ENCODE measurements at places on chromosomes 7 and 10. TPM values are rescaled to one million over a fixed set of nuclear protein-coding genes. Genes with fewer than 3 reads are reported as not detected.

- no peak for DNase-seq
Measured at GRCh38 chr10:50931948-50932431, 46.6 kb upstream of the A1CF start.

DNA sequence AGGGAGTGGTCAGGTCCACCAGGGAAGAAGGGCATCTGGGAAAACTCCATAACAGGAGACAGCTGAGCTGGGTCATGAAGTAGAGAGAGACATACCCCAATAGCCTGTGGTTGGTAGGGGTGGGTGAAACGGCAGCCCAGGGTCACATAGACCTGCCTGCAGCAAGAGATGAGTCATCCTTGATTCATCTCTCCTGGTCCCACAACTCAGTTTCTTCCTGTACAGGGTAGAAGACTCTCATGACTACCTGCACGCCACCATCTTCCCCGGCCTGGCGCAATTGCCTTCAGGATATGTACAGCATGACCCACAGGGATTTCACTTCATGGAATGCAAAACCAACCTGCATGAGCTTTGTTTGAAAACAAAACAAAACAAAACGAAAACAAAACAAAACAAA is 45.1 kb upstream of the ADAM12 start:
- no peak for DNase-seq

GRCh38 chr7:117278040-117278439 is 44.8 kb downstream of the WNT2 start:
- DNase-seq, result no peak

- no peak for DNase-seq
Measured at GRCh38 chr10:100838986-100839385, 73.8 kb upstream of the SLF2 start.

DNA sequence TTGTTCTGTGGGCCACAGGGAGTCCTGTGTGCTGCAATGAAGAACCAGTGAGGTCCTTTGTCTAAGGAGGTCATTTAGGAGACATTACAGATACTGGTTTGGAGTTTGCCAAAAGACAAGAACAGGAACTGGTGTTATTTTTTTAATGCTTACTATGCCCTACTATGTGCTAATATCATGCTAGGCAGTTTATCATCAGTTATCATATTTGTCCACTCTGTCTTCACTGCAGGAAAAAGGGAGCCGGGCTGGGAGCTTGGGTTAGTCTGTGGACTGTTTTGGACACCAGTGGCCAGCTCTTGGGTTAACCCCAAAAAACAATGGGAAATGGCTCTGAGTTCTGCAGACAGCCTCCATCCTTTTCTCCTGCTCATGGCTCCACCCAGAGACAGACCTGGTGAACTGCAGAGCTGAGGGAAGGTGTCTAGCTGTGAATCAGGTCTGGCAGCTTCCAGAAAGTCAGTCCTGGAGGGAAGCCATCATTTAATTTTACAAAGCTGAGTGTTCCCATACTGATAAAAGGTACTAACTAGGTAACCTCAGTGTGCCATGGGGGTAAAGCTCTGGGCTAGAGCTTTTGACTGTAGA is 101.2 kb upstream of the ZNF746 start:
- no peak for DNase-seq

- no peak for DNase-seq
Measured at GRCh38 chr7:133290676-133291333, 37.9 kb downstream of the EXOC4 start.

GRCh38 chr7:151081170-151082101 is 827 bp upstream of the FASTK start:
- no peak for DNase-seq

TRPV5 gene
- 0.73 TPM for polyA plus RNA-seq

GRCh38 chr10:90834326-90834725 is 23.5 kb downstream of the HTR7 start:
- no peak for DNase-seq

NCF1 gene
- 3.1 TPM for polyA plus RNA-seq

GRCh38 chr7:919114-919442 is 35.4 kb downstream of the ADAP1 start:
- no peak for DNase-seq

DNA sequence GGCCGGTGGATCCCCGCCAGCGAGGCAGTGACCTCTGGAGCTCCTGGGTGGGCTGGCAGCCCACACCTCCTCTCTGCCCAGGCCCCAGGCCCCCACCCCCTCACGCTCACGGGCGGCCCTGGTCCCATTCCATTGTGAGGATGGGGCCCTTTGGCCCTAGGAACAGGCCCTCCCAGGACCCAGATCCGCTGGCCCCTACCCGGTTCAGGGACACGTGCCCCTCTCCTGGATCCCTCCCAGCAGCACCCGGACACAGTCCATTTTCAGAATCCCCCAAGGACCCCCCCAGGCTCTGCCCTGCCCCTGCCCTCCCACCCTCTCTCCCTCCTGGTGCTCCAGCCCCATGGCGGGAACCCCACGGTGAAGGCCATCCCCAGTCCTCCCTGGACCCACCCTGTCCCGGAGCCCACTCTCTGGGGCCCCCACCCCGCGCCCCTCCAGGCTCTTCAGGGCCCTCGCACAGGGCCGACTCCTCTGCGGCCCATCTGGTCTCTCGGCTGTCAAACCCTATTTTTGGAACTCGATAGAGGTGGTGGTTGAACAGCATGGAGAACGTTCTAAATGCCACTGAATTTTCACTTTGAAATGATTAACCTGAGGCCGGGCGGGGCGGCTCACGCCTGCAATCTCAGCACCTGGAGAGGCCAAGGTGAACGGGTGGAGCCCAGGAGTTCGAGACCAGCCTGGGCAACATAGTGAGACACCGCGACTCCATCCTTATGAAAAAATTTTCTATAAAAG is 8.1 kb downstream of the ADAP1 start:
- DNase-seq, result peak; percentile 86

GRCh38 chr10:63887600-63888370 is 366.6 kb downstream of the REEP3 start:
- DNase-seq, result no peak

GRCh38 chr7:44366986-44367385 is 41.6 kb upstream of the CAMK2B start:
- no peak for DNase-seq

GRCh38 chr7:81211204-81211933 is 292.5 kb upstream of the SEMA3C start:
- no peak for DNase-seq

COL28A1 gene
- polyA plus RNA-seq, result 4.0 TPM

DNA sequence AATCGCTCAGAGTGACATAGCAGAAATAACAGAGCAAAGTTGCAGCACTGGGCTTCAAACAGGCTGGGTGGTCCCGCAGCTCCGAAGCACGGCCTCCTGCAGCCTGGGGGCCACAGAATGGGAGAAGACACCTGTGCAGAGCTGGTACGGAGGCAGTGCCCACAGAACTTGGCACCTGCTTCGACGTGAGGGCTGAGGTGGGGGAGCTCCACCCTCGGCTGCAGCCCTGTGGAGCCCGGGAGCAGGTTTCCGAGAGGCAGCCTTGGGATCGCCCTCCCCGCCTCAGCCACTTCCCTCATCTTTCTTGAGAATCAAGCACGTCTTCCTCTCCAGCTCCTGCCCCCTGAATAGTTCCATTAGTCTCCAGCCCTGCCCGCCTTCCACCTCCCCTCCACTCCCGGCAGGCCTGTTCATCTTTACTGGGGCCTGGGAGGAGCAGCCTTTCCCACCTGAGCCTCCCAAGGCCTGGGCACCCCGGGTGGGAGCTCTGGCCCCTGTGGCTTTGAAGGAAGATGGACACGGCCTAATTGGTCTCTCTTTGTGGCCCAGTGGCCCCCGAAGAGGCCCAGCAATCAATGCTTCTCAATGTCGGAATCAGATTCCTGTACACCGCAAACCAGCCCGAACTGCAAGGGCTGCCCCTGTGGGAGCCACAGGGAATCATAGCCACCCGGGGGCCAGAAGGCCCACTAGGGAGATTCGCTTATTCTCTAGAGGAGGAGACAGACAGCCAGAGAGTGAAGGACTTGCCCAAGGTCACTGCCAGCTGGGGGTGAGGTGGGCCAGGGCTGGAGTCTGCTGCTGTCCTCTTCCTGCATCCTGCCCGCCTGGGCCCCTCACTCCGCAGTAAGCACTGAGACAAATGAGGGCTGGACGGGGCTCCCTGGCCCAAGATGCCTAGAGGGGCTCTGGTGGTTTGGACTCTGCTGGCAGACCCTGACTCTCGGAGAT is 17.0 kb upstream of the PCBD1 start:
- DNase-seq, result no peak

GRCh38 chr10:100883312-100883821 is 29.4 kb upstream of the SLF2 start:
- DNase-seq, result no peak

GRCh38 chr10:34290412-34291081 is 524.5 kb downstream of the PARD3 start:
- DNase-seq, result no peak

DNA sequence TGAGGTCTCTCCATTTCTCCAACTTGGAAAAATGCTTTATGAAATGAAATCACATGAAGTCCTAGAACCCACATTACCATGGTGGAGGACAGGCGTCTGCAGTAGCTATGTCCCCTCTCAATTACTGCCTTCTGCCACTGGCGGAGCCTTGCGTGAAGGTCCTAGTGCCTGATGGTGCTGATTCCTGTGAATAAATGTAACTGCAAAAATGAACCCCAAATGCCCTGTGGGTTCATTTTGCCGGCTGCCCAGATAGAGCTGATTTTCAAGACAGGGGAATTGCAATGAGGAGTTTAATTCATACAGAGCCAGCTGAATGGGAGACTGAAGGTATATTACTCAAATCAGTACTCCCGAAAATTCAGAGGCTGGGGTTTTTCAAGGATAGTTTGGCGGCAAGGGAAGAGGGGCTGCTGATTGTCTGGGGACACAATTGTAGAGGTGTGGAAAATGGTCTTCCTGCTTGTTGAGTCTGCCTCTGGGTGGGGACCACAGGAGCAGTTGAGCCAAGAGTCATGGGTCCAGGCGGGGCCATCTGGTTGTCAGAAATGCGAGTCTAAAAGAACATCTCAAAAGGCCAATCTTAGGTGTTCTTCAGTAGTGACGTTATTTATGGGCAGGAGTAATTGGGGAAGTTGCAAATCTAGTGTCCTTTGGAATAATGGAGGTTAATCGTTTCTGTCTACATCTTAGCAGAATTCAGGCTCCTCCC is 13.5 kb downstream of the PRF1 start:
- no peak for DNase-seq
